Glutamatergic neuron (in vitro differentiated cells): ENCODE measurements at places on chromosomes 4 and X.
A peak's percentile ranks its signal among the peaks of the same experiment; 100 is the strongest.

DNA sequence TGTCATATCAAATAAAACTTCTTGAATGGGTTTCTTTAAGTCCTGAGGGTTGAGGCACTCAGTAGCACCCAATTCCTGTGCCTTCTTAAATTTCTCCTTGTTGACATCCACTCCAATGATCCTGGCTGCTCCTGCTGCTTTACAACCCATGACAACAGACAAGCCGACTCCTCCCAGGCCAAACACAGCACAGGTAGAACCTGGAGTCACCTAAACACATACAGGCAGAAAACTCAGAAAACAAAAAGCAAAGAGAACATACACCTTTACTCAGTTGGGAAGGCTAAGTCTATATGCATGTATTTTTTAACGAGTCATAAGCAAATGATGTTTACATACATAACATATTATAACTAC, 10.3 kb downstream of the ADH6 start:
- DNase-seq: no peak

DNA sequence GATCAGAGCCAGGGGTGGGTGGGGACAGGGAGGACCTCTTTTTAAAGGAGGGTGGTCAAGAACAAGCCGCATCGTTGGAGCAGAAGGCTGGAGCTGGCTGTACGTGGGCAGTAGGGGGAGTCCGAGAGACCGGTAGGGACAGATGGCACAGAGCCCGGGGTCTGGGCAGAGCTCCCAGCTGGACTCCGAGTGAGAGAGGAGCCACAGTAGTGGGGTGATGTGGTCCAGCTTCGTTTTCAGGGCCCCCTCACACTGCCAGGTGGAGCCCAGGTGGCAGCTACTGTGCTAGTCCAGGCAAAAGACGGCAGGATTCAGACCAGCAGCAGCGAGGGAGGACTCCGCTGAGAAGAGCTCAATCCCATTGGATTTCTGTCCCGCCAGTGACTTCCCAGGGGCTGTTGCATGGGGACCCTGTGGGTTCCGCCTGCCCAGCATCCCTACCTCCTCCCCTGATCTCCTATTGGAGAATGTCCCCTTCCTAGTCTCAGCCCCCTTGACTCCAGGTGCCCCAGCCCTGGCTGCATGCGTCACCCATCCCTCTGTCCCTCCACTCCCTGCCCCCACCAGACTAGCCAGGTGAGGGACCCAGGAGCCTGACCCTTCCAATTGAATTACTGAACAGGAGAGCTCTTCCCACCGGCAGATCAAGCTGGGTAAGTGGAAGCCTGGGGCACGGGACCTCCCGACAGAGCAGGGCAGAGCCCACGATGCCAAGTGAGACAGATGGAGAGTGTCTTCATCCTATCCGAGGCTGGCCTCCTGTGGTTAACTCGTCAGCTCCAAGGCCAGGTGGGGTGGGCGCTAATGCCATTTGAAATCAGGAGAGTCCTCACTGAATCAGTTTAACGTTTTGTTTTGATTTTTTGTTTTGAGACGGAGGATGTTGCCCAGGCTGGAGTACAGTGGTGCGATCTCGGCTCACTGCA, 2.9 kb downstream of the ARHGAP4 start:
- peak; percentile 58 for DNase-seq

DNA sequence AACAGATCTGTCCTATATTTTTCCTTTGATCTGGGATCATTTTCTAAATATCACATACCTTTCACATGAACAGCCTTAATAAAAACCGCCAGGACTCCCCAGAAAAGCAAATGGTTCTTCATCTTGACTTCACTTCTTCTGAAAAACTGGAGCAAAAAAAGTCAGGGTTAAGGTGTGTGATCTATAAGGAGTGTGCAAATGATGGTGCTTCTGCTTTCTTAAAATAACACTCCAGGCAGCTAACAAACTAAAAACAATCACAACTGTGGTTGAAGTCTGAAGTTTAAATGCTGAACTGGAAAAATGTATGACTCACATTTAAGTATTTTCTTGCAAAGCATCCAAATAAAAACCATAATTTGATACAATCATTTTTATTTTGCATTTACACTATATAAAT, at the start of gene JCHAIN:
Gene JCHAIN (minus strand): TSS at position 140 of the 400 bp plus-strand sequence. CDS start 18 bp downstream, at position 122.
- no peak for DNase-seq

DNA sequence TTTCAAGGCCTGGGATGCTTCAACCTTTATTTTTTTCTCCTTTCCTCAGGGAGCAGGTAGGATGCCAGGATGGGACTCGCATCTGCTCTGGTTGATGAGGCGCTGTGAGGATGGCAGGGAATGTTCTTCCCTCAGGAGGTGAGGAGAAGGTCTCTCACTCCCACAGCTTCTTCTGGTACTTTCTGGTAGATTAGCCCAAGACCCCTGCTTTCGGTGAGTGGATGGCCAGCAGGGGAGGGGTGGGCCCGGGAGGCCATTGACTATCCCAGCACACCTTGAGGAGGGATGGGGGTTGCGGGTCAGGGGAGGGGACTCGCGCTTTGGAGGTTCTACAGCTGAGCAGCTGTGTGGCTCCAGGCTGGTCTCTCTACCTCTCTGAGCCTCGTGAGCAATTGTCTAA, 14.8 kb downstream of the CYTL1 start:
- DNase-seq: no peak

DNA sequence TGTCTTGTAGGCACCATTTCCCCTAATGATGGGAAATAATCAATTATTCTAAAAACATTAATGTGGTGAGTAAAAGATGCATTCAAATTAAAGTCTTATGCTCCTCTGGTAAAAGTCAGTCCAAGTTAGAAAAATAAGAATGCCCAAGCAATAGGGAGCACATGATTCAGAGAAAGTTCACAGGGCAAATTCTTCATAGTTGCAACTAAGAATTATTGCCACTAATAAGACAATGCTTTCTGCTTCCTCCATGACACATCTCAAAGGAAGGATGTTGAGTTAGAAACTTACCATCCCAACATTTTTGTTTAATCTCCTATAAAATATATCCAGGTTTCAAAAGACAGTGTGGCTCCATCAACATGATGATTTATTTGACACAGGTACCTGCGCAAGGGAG, 26.3 kb downstream of the PHOX2B start:
- no peak for DNase-seq

- no peak for DNase-seq
Measured at GRCh38 chr4:122540838-122541237, 80.0 kb downstream of the IL21 start.

DNA sequence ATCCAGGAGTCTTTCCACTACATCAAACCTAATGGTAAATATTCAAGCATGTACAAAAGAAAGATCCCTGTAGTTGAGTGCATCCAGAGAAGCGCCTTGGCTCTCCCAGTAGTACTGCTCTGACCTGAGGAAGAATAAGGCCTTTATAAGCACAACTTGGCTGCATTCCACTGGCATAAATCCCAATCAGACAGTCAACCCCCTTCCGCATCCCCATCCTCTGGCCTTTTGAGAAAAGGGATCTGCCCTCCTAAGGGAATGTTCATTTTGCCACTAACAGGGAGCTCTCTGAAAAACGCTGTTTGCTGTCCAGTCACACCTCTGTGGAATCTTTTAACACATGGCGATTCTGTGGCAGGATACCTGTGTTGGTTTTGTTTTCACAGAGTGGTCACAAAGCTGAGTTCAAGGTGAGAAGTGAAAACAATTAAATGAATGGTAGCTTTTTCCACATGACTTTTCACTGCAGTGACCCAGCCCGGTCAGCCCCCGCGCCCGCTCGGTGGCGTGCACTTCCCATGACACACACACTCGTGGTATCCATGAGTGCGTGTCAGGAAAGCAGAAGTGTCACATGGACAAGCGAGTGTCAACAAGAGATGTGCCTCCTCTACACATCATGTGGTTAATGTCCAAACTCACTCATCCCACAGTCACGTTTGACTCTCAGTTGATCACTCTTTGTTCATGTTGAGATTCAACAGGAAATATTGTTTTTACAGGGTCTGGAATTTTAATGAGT, 112.2 kb upstream of the ENPP6 start:
- DNase-seq: no peak

GRCh38 chr4:6625256-6625655, 15.2 kb upstream of the MRFAP1 start:
- no peak for DNase-seq

DNA sequence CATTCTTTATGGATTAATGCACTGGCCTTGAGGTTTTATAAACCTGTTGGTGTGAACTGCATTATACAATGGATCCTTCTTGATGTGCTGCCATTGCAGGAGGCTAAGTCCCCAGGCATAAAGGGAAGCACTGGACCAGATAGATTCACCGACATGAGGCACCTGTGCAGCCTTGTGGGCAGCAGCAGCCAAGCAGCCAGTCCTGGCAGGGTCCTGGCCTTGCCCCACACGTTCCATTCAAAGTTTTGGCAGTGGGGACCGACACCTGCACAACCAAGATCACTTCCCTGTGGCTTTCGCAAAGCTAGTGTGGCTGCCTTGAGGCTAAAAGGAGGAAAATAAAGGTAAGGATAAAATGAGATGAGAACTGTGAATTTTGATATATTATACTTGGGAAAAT, 53.1 kb downstream of the TMEM156 start:
- DNase-seq: no peak

DNA sequence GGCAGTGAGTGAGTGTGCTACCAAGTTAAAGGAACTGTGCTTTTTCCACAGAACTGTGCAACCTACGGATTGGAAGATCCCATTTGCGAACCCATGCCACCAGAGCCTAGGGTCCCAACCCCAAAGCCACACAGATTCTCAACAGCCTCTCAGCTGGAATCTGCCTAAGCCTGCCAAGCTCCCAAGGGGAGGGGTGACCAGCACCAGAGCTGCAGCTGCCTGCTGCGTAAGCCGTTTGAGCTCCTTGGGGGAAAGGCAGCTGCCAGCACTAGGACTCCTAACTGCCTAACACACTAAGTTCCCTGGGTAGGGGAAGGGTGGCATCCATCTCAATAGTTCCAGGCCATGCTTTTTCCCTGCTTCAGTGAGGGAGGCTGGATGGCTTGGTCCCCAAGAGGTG, 738.1 kb upstream of the PRKX start:
- no peak for DNase-seq

- DNase-seq: no peak
Measured at GRCh38 chr4:157810137-157810774, 362.6 kb downstream of the GASK1B start.

- DNase-seq: no peak
Measured at GRCh38 chr4:162684998-162685397, 481.7 kb downstream of the NAF1 start.

DNA sequence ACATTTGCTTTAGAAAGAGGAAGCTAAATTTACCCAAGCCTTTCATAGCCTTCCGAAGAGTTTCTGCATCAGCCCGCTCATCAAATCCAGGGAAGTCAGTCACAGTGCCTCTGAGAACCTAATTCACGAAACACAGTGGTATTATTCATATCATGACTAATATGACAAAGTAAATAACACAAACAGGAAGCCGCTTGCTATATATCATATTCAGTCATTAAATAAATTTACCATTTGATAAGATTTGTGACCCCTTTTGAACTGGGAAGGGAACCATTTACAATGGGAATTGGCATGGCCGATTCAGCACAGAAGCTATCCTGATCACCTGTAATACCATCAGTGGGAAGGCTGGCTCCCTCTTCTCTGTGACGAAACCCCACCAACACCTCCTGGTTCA, 10.5 kb downstream of the ANXA5 start:
- no peak for DNase-seq

GRCh38 chrX:111460607-111461006, 48.6 kb upstream of the DCX start:
- no peak for DNase-seq

GRCh38 chrX:16014171-16014570, 109.2 kb upstream of the GRPR start:
- no peak for DNase-seq

DNA sequence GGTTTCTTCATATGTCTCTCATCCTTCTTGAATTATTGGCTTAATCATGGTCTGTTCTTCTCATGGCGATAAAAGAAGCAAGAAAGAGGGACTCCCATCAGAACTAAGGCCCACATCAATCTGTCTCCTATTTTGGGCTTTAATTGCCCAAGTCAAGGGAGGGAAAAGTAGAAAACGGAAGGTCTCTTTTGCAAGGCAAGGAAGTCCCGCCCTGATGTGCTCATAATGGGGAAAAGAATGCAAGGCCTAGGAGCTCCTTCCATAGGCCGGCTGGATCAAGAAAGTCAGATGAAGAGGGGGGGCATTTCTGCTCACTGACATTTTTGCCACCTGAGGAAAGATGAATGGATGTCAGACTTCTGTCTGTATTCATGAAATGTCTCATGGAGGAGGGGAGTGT, 127.7 kb upstream of the RPS6KA3 start:
- no peak for DNase-seq

GRCh38 chr4:113012786-113013185, 36.7 kb upstream of the ANK2 start:
- no peak for DNase-seq

DNA sequence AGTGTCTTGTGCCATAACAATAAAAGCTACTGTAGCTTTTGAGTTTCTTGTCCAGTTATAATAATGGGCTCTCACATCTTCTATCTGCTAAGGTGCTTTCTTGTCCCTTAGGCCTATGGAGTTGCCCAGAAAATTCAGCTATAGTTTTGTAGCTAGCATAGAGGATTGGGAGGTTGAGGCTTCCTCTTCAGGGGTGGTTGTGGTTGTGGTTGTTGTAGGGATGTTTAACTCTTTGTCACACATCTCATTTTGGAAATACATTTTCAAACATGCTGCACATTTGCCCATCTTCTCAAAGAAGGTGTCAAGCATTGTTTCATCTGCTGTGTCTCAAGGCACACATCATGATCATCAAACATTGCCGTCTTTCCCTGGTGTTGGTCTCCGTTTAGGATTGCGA, 65.0 kb downstream of the ATXN3L start:
- DNase-seq: no peak

DNA sequence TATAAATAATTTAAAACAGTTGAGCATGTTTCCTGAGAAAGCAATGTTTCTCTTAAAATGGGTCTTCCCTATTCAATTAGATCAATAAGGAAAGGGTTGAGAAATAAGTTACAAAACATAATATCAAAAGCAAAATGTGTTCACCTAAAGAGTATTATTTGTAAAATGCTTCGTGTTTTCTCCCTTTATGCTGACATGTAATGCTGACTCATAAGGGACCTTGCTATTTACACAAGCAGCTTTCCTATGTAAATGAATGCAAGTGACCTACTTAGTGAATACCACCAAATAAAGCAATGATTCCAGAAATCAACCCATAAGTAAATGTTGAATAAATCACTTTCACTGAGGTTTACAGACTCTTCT, 91.5 kb downstream of the ELOVL6 start:
- DNase-seq: no peak

- DNase-seq: no peak
Measured at GRCh38 chrX:9555354-9555753, 90.5 kb downstream of the TBL1X start.

- DNase-seq: peak; percentile 22
Measured at GRCh38 chr4:160880180-160880579, 1283.6 kb downstream of the FSTL5 start.

GRCh38 chr4:47510506-47511143, 25.6 kb downstream of the ATP10D start:
- DNase-seq: no peak

DNA sequence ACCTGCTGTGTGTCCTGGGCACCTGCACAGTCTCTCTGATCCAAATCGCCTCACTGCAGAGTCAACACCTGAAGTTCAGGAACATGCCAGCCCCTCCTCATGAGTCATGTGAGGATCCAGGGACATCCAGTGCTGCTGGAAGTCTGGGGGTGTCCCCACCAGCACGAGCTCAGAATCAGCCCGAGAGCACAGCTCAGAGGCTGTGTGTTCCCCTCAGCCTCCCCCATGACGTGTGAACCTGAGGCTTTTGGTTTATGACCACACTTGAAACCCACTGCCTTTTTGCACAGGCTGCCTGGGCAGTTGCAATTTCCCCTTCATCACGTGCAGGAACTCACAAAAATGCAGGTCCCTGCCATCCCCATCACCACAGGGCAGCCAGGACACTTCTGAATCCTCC, 47.1 kb downstream of the PPP2R2C start:
- DNase-seq: no peak
